ENCODE measurements at places on chromosomes 11 and 22.

GRCh38 chr11:109819410-109819809 is 273.8 kb upstream of the ZC3H12C start:
- no peak for DNase-seq

- peak; percentile 21 for DNase-seq
These were observed 72.5 kb downstream of the MICAL2 start for GRCh38 chr11:12182676-12183541.

- DNase-seq = no peak
These were observed 23.3 kb downstream of the SNAP29 start for GRCh38 chr22:20881869-20882815.

GRCh38 chr11:39367534-39367933 is 2091.9 kb downstream of the LRRC4C start:
- no peak for DNase-seq

GRCh38 chr11:24453129-24453718 is 43.6 kb upstream of the LUZP2 start:
- no peak for DNase-seq

- DNase-seq = no peak
These were observed 12.2 kb downstream of the USP2 start for GRCh38 chr11:119369132-119369925.

- no peak for DNase-seq
These were observed 77.8 kb downstream of the C11orf91 start for GRCh38 chr11:33622806-33623205.

- no peak for DNase-seq
These were observed 86.3 kb upstream of the HMGXB4 start for GRCh38 chr22:35170716-35171697.

GRCh38 chr11:69094111-69094914 is 45.6 kb downstream of the TPCN2 start:
- no peak for DNase-seq

DNA sequence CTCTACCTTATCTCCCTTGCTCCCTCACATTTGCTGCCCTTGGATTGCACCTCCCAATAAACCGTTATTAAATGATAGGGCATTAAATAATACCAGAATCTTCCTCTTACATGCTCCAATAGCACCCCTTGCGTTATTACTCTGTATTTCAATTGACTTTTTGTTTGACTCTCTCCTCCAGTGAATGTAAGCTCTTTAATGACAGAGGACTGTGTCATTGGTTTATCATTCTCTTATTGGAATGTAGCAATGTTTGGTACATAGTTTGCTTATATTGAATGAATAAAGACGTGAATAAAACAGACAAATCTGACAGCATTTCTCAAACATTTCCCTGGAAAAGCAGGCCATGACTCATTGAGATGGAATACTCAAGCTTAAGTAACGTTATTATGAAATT is 8.7 kb upstream of the MPEG1 start:
- DNase-seq = no peak
